T-cell (primary cell): ENCODE measurements at places on chromosomes 7 and 10. TPM values are rescaled to one million over a fixed set of nuclear protein-coding genes. Genes with fewer than 3 reads are reported as not detected.

The PRSS2 gene
- total RNA-seq, result not detected

GRCh38 chr7:136018104-136018503 is 40.9 kb upstream of the MTPN start:
- DNase-seq, result no peak

- DNase-seq, result no peak
Measured at GRCh38 chr7:31105256-31105950, 53.3 kb downstream of the ADCYAP1R1 start.

- DNase-seq, result no peak
Measured at GRCh38 chr7:135712182-135712782, 15.7 kb downstream of the SLC13A4 start.

DNA sequence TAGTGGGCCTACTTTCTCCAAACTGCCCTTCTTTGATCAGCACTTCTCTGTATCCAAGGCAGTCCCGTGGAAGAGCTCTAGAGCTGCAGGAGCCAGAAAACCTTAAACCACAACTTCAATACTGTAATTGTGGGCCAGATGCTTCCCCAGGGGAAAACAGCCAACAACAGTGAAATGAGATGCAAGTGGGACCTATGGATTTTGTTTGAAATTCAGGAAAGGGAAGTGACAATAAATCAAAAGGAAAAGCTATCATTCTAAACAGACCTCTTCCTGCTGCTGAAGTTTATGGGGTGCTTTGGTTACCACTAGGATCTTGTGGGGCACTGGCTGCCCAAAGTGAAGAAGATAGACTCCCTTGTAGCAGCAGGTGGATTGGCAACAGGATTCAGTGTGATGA is 1031.7 kb downstream of the LRMDA start:
- DNase-seq, result no peak
